ENCODE measurements at places on chromosomes 13 and 19. TPM values are rescaled to one million over a fixed set of nuclear protein-coding genes. Genes with fewer than 3 reads are reported as not detected.

Gene SYCN
- not detected for total RNA-seq

Gene CYP4F11
- not detected for total RNA-seq

Gene GPR4
- not detected for total RNA-seq

Gene TUBA3C
- not detected for total RNA-seq

Gene ZNF443
- 4.8 TPM for total RNA-seq

- no peak overlapping the region for H3K27ac ChIP-seq
- no peak for DNase-seq
- no peaks in the 10 kb centered on the region for H3K36me3 ChIP-seq
- no peaks in the 10 kb centered on the region for H3K4me1 ChIP-seq
- no peaks in the 10 kb centered on the region for H3K27me3 ChIP-seq
Observed at GRCh38 chr13:74907788-74908187, 574.2 kb downstream of the TBC1D4 start.

DNA sequence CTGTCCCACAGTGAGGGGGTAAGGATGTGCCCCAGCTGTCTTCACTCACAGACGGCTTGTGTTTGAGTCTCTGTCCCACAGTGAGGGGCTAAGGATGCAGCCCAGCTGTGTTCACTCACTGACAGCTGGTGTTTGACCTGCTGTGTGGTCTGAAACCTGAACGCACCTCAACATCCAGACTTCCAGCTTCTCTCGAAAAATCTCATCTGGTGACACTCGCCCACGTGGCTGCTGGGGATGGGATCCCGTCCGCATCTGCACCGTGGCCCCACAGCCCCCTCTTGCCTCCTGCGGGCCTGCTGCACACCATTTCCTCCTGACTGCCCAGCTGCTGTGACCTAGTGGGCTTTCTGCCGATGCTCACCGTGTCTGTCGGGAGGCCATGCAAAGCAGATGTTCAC lies 27.3 kb downstream of the CHAF1A start:
- H3K27me3 ChIP-seq: no peaks in the 10 kb centered on the region
- H3K4me1 ChIP-seq: no peaks in the 10 kb centered on the region
- H3K36me3 ChIP-seq: peaks cover 51% of the 10 kb centered on the region
- no peak for DNase-seq

- no peak for DNase-seq
- no peak overlapping the region for H3K4me3 ChIP-seq
- H3K4me1 ChIP-seq: peaks cover 23% of the 10 kb centered on the region
- no peak overlapping the region for H3K27ac ChIP-seq
- H3K36me3 ChIP-seq: peaks cover 32% of the 10 kb centered on the region
- H3K27me3 ChIP-seq: no peaks in the 10 kb centered on the region
Observed at GRCh38 chr19:19040417-19040816, 7.0 kb downstream of the ARMC6 start.

- H3K4me3 ChIP-seq: no peak overlapping the region
- peaks cover 4% of the 10 kb centered on the region for H3K4me1 ChIP-seq
- DNase-seq: no peak
- H3K36me3 ChIP-seq: peaks cover 21% of the 10 kb centered on the region
Observed at GRCh38 chr19:40688309-40688708, 2.1 kb downstream of the NUMBL start.

DNA sequence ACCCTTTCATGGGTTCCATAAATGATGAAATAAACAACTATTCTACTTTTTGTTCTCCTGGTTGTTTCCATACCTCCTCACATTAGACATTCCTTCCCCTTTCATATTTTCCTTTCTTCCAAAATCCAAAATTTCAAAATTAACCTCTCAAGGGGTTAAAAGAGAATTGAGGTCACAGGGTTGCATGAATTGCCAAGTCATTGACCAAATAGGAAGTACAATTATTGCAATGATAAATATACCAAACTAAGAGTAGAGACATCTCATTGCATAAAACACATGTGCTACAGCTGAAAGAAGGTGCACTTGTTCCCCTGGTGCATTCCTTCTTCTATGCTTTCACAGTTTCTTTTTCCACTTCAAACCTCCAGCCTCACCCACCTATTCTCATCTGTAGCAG lies 136.1 kb downstream of the KCTD12 start:
- H3K36me3 ChIP-seq: no peaks in the 10 kb centered on the region
- DNase-seq: no peak
- no peak overlapping the region for H3K4me3 ChIP-seq
- H3K4me1 ChIP-seq: peaks cover 2% of the 10 kb centered on the region

GRCh38 chr13:85283408-85283807 lies 515.8 kb downstream of the SLITRK6 start:
- no peak for DNase-seq
- no peaks in the 10 kb centered on the region for H3K4me1 ChIP-seq
- no peaks in the 10 kb centered on the region for H3K27me3 ChIP-seq
- H3K4me3 ChIP-seq: no peak overlapping the region
- no peaks in the 10 kb centered on the region for H3K36me3 ChIP-seq
- H3K27ac ChIP-seq: no peak overlapping the region
